ENCODE measurements at places on chromosomes 16 and 17.

GRCh38 chr16:66300501-66300900, 66.0 kb upstream of the CDH5 start:
- no peak for DNase-seq

DNA sequence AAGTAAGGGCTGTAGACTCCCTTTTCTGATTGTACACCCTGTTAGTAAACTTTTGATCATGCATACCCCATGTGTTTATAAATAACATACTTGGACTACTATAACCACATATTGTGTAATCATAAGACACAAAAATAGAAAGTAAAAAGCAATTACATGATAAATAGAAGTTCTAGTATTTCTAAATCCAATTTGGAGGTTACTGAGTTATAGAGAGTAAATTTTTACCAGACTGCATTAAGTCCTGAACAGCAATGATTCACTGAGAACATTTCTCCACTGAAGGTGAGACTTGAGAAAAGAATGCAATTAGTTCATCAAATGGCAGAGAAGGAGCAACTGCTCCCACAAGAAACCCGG, 7.7 kb upstream of the TBKBP1 start:
- no peak for DNase-seq

GRCh38 chr16:19382887-19383816, 34.5 kb upstream of the TMC5 start:
- DNase-seq = no peak

- peak; percentile 31 for DNase-seq
Measured at GRCh38 chr16:71367241-71367976, 8.9 kb downstream of the CALB2 start.

GRCh38 chr17:67619555-67619954, 98.2 kb upstream of the NOL11 start:
- DNase-seq = no peak

- no peak for DNase-seq
Measured at GRCh38 chr17:42797067-42798007, 1.2 kb downstream of the COA3 start.

GRCh38 chr17:49180303-49180702, 30.1 kb downstream of the GNGT2 start:
- DNase-seq = peak; percentile 41

DNA sequence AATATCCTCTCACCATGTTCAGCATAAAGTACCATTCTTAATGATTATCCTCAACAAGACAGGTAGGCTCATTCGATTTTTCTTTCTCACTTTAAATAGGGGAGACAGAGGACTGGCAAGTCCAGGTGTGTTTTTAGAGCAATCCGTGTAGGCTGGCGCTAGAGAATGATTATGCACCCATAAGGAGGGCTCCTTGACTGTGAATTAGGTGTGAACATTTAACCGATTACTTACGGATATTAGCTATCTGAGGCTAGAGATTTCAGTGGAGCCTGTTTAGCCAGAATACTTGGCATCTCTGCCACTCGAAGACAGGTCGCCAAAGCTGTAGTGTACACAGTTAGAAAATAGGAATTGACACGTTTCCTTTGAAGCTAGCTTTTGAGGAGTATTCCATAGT, 1.9 kb downstream of the SEC14L1 start:
- no peak for DNase-seq

DNA sequence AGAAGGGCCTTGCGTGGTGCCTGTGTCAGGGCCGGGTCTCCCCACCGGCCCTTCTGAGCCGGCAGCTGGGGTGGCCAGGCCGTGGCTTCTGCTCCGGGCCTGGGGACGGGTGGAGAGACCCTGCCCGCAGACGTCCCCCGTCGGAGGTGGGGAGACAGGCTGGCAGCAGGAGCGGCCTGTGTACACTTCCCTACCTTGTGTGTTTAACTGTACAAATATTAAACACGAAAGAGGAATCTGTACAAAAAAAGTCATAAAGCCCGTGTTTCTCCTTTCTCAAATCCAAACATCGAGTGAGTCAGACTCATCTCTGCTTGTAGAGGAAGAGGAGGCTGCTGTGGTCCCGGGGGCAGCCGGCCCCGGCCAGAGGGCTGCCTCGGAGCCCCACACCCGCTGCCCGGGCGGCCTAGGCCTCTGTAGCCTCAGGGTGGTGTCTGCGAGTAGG, 2.0 kb downstream of the CACNA1H start:
- no peak for DNase-seq

DNA sequence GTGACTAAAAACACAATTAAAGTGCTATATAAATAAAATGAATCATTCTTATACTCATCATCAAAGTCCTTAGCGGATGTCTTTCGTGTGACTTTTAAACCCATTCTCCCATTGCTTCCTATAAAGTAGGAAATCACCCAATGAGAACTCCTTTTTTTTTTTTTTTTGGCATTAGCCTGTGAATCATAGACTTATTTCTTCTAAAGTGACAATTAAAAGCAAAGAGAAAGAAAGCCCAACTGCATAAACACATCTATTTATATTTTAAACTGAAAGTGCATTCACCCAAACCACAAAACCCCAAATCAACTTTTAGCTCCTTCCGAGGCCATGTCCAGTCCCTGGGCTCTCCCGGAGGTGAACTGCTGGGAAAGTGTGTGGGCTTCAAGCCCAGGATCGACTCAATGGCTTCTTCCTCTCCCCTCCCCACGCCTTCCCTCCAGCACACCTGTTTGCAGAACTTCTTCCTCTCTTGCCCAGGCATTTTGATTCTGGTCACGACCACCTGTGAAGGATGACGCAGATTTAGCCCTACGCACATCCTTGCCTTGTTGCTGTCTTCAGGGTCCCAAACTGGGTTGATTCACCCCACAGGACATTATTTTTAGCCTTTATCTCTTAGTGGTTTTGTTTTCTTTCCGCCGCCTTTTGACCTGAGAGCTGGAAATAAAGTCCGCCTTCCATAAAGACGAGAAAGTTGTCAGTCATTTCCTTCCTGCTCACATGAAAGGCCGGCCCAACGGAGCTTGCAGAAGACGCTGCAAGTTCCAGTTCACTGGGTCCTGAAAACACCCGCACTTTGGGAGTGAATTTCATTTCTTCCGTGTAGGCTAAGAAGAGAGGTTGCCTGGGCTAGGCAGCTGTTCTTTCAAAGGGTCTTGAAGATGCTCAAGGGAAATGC, 166.8 kb downstream of the MAP2K6 start:
- no peak for DNase-seq

- no peak for DNase-seq
Measured at GRCh38 chr16:5463820-5464219, 366.2 kb upstream of the EEF2KMT start.

GRCh38 chr16:49453983-49454382, 80.4 kb downstream of the C16orf78 start:
- DNase-seq = no peak

- no peak for DNase-seq
Measured at GRCh38 chr17:72928454-72929136, 163.9 kb downstream of the SLC39A11 start.

- DNase-seq = no peak
Measured at GRCh38 chr17:46270032-46270431, 24.9 kb upstream of the LRRC37A start.

GRCh38 chr16:67191411-67191994, 452 bp upstream of the E2F4 start:
- DNase-seq = no peak

- DNase-seq = no peak
Measured at GRCh38 chr17:30239089-30239462, 3.6 kb upstream of the SLC6A4 start.

GRCh38 chr17:901964-902363, 77.6 kb downstream of the NXN start:
- DNase-seq = no peak

GRCh38 chr17:17902376-17902775, 65.6 kb upstream of the SREBF1 start:
- DNase-seq = no peak

DNA sequence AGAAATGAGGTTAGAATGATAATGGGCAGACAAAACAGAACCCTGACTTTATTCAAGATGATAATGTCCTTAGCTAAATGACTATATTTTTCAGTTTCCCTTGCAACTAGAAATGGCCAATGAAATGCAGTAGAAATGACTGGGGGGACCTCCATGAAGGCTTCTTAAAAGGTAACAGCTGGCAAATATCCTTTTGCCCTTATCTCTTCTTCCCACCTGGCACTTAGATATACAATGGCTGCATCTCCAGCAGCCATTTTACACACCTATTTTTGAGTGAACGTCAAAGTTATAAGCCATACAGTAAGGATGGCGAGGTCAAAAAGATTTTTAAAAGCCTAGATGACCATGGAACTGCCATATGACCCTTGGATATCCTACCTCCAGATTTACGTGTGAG, 39.9 kb downstream of the USP32 start:
- DNase-seq = no peak

DNA sequence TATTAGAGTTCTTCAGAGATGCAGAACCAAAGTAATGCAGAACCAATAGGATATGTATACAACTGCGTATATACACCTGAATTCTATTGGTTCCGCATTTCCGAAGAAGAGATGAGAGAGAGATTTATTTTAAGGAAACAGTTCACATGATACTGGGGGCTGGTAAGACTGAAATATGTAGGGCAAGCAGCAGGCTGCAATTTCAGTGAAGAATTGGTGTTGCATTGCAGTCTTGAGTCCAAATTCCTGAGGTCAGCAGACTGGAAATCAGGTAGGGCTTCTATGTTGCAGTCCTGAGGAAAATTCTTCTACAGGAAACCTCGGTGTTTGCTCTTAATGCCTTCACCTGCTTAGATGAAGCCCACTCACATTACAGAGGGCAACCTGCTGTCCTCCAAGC, 128.2 kb upstream of the MED13 start:
- DNase-seq = no peak

DNA sequence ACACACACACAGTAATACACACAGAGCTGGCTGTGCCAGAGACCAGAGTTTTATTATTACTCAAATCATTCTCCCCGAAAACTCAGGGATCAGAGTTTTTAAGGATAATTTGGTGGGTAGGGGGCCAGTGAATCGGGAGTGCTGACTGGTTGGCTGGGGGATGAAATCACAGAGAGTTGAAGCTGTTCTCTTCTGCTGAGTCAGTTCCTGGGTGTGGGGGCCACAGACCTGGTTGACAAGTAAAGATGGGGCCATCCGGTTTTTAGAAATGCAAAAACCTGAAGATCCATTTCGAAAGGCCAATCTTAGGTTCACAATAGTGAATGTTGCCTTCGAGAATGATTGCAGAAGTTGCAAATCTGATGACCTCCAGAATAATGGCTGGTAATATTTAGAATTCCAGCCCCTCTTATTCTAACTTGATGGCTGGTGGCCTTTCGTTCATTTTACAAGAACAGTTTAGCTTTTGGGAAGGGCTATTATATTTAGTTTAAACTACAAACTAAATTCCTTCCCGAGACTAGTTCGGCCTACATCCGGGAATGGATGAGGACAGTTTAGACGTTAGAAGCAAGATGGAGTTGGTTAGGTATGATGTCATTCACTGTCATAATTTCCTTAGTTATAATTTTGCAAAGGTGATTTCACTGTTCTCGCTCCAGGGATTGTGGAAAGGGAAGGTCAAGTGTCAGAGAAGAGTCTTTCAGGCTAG, 123.2 kb downstream of the KCNJ18 start:
- DNase-seq = no peak

DNA sequence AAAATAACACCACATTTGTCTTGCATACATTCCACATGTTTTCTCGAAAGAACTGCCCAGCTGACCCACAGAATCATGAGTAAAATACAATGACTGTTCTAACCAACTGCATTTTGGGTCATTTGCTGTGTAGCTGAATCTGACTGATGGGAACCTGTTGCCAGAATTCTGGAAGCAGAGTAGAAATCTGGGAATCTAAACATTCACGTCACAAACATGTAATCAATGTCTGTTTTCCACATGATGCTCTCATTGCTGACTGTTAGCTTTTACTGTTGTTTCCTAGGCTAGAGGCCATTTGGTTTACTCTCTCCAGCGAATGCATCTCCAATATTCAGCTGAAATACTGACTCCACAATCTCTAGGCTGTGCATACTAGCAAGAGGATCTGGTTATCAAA, 710.1 kb downstream of the KCNJ2 start:
- DNase-seq = no peak
